ENCODE measurements at places on chromosomes 12 and 14.

DNA sequence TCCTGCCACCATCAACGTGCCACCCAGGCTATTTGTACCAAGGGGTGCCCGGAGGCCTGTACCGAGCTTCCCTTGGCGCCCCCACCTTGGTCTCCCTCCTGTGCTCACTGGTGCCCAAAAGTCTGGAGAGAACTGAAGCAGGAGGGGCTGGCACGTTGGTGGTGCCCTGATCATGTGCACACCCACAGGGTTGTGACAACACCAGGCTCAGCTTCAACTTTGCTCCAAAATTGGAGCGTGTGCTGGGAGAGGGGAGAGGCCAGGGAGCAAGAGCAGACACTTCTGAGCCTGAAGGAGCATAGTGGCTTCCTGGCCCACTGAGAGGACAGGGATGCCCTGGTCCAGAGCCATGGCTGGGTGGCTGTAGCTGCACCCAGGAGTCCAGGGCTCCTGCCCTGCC, 13.0 kb upstream of the LPCAT3 start:
- DNase-seq, result no peak

DNA sequence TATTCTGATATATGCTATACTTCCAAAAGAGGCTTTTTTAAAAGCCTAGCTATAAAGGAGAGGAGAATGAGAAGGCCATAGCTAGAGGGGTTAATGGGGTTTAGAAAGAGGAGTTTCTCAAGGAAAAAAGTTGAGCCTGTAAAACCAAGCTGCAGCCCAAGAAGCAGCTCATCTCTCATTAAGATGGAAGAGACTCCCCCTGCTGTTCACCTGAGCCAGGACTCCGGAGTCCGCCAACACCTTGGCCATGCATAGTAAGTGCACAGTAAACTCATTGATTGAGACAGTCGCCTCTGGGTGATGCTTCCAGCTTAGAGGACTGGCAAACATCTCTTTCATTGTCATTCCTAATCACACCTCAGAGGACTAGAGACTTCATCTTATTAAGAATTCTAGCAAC, 46.2 kb downstream of the ANO2 start:
- no peak for DNase-seq

- no peak for DNase-seq
Measured at GRCh38 chr12:124369055-124369826, 74.3 kb downstream of the RFLNA start.

DNA sequence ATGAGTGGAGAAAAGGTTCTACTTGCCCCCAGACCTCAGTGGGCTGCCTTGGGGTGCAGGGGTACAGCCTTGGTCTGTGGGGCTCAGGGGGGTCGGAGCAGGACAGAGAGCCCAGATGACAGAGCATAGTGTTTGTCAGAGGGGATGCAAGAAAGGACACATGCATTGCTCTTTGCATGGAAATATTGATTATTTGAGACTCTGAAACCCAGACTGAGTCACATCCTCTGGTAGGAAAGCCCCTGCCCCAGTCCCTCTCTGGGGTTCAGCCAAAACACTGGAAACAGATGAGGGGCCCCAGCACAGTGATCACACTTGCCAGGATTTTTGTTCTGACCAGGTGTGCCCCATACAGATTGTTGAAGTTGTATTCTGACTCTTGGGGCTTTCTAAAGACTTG, 1094.4 kb downstream of the BCL11B start:
- DNase-seq, result no peak

- DNase-seq, result no peak
Measured at GRCh38 chr12:123233505-123234308, 471 bp downstream of the MTRFR start.

- DNase-seq, result no peak
Measured at GRCh38 chr14:34749408-34749807, 35.0 kb upstream of the CFL2 start.

DNA sequence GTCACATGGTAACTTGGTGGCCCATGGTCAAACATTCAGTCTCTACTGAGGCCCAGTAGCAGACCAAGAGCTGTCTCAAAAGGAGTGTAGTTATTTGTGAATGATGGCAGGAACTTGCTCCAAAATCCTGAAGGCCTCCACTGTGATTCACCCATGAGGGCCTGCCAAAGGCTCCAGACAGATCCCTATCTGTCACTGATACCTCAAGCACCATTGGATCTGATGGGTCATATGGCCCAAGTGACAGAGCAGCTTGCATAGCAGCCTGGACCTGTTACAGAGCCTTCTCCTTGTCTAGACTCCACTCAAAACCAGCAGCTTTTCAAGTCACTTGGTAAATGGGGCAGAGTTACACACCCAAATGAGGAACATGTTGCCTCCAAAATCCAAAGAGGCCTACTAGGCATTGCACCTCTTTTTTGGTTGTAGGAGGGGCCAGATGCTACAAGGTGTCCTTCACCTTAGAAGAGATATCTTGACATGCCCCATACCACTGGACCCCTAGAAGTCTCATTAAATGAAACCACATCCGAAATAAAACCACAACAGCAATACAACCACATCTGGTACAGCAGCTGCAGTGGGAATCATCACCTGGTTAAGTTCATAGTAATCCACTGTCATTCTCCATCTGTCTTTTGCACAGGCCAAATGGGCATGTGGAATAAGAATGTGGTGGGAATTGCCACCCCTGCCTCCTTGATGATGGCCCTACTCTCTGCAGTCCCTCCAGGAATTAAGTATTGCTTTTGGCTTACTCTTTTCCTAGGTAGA, 150.4 kb upstream of the MAX start:
- no peak for DNase-seq

- DNase-seq, result no peak
Measured at GRCh38 chr12:82774666-82775065, 88.0 kb downstream of the TMTC2 start.

DNA sequence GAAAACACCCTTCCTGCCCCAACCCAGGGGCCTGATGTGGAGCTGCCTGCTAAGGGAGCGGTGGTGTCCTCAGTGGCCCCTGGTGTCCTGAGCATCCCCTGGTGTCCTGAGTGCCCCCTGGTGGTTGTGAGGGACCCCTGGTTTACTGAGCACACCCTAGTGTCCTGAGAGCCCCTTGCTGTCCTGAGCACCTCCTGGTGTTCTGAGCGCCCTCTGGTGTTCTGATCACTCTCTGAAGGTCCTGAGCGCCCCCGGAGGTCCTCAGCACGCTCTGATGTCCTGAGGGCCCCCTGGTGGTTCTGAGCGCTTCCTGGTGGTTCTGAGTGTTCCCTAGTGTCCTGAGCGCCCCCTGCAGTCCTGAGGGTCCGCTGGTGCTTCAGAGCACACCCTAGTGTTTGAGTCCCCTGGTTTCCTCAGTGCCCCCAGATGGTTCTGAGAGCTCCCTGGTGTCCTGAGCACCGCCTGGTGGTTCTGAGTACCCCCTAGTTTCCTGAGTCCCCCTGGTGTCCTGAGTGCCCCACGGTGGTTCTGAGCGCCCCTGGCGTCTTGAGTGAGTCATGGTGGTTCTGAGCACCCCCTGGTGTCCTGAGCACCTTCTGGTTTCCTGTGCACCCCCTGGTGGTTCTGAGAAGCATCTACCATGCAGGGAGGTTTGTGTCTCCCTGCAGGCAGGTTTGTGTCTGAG, 1004.2 kb downstream of the TMEM121 start:
- DNase-seq, result no peak

DNA sequence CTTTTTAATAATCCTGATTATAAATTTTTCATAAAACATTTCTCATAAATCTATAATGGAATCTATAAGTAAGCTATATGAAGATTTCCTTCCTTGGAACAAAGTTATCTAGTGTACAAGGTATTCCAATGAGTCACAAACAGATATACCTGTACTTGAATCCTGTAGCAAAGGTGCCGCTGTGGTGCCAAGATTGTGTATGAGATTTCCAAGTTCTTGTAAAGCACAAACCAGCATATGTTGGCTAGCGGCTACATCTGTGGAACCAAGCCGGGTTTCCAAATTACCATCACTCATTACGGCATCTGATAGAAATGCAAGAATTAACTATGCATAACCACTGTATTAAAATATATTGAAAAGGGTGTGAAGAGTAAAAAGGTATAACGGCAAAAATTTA, 34.1 kb downstream of the HEATR5A start:
- DNase-seq, result no peak
